ENCODE measurements at places on chromosomes 4 and X.

DNA sequence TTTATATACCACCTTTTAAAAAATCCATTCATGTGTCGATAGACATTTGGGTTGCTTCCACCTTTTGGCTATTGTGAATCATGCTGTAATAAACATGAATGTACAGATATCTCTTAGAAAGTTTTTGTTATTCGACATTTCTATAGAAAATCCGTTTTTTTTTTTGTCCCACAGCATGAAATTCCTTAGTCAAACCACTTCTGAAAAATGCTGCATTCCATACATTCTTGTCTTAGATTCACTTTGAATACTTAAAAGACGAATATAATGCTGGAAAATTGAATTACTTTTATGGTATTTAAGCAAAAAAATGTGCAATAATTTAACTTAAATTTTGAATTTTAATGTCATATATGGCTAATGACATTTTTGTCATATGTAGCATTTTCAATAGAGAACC is 1345.5 kb downstream of the TECRL start:
- no peak for DNase-seq

GRCh38 chr4:7625071-7625470 is 190.3 kb upstream of the PSAPL1 start:
- DNase-seq, result peak; percentile 27

DNA sequence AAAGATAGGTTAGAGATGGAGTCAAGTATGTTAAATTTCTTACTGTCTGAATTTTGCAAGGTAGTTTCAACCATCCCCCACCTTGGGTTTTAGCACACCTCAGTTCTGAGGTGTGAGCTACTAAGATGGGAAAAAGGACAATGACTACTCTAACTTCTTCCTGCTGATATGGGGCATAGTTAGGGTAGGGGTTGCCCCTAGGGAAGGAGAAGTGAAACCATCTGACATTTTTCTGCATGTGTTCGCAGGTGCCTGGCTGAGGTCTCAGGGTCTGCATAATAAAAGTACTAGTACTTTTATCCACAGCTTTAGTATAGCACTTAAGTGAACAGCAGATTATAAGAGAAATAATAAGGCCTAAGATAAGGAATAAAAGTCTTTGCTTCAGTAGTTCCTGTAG is 129.5 kb upstream of the CYSLTR1 start:
- no peak for DNase-seq

DNA sequence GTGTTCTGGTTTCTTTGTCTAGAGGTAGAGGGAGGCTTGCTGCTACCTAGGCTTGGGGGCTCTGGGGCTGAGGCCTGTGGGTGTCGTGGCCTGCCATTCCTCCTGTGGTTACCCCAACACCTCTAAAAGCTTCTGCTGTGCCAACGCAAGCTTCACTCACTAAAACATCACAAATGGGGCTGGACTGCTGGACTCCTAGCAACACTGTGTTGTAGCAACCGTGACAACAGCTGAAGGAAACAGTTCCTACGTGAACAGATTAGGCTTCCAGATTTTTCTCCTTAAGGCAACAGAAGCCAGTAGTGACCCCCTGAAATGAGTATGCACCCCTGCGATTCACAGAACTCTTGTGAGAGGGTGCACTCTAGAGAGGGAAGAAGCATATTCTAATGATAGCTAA is 138.3 kb upstream of the TEX13D start:
- DNase-seq, result no peak

DNA sequence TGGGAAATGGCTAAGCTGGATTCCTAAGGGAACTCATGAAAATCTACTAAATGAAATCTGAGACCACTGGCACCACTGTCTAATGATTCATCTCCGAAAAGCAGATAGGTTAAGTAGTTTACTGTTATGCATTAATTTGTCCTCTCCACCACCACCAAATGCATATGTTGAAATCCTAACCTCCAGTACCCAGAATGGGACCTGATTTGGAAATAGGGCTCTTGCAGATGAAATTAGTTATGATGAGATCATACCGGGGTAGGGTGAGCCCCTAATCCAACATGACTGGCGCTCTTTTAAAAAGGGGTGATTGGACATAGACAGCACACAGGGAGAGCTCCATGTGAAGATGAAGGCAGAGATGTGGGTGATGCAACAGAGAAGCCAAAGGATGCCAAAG is 124.9 kb upstream of the GUCY1A1 start:
- no peak for DNase-seq

- DNase-seq, result no peak
Observed at GRCh38 chrX:80011522-80011921, 3.0 kb upstream of the TBX22 start.

DNA sequence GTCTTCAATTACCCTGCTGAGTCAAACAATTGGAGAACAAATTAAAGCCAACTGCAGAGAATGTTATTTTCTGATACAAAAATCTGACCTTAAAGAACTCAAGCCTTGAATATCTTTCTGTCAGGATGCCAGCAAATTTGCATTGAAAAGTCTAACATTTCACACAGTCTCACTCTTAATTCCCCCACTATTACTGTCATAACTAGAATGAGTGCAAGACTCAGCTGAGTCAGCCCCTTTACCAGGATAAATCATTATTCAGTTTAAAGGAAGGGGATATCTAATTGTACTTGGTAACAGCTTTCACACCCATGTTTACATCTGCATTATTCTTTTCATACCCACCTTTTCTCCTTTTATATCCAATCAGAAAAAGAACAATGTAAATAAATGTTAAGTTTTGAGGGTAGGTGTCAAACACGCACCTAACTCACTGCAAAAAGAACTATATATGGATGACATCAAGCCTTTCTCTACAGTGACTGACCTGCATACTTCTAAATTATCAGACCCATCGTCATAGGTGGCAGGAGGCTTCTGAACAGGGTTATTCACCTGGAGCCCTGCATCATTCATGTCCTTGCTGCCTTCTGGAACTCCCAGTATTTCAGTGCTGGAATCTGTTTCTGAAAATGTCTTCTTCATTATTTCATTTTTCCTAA is 117.4 kb downstream of the TMA16 start:
- DNase-seq, result no peak

DNA sequence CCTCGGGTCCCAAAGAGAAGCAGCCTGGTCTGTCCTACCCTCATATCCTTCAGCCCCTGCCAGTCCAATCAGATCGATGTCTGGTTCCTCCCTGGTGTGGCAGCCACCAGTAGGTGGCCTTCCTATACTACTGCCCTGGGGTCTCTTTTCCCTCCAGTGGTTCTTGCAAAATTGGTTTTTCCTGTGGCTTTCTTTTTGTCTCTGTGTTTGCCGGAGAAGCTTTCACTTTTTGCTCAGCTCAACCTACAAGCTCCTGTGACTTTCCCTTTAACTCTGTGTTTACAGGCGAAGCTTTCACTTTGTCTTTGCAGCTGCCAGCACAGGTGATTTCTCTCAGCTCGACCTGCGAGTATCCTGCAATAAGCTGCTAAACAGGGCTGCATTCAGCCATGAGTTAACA is 46.8 kb downstream of the UGT2A3 start:
- no peak for DNase-seq

DNA sequence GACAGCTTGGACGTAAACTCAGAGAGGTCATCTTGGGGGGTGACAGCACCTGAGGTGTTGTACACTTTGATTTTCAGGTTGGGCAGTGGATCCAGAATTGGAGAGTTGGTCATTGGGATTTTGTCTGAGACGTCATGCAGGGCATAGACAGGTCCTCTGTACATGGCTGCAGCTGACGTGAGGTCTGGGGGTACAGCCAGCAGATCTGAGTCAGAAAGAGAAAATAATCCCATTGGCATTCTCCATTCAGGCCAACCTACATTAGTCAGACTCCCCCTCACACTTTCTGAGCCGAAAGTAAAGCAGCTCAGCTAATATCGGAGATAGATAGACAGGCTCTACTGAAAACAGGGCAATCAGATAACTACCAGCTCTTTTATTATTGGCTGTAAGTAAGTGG is 329.7 kb downstream of the UNC5C start:
- no peak for DNase-seq

DNA sequence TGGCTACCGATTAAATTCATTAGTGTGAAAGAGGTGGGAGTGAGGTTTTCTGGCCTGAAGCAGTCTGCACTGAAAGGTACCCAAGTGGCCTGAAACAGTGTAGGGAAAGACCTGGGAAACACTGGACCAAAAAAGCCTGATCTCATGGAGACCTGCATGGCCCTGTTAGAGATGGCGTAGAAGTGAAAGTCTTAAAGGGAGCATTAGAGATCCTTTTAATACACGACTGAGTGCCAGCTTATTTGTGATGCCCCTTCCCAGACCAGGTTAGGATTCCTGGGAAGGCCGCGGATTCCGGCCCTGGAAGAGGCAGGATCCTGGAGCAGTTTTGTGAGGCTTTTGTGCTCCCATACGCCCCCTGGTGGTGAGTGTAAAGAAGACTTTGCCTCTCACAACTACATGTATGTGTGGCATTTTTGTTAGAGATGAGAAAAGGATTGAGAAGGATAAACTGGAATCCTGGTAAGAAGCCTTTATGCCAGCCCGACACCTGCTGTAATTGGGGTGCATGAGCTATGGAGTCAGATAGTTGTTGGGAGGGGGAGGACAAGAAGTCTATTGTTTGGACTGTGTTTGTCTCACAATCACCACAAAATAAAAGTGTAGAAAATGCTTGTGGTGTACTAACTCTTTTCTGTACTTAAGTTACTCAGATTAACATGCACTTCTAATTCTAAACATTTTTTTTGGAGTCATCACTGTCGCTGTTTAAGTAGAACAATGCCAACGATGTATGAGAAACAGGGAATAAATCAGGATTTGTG is 54.0 kb downstream of the JADE1 start:
- no peak for DNase-seq

GRCh38 chr4:71537551-71538065 is 198.8 kb downstream of the SLC4A4 start:
- no peak for DNase-seq

DNA sequence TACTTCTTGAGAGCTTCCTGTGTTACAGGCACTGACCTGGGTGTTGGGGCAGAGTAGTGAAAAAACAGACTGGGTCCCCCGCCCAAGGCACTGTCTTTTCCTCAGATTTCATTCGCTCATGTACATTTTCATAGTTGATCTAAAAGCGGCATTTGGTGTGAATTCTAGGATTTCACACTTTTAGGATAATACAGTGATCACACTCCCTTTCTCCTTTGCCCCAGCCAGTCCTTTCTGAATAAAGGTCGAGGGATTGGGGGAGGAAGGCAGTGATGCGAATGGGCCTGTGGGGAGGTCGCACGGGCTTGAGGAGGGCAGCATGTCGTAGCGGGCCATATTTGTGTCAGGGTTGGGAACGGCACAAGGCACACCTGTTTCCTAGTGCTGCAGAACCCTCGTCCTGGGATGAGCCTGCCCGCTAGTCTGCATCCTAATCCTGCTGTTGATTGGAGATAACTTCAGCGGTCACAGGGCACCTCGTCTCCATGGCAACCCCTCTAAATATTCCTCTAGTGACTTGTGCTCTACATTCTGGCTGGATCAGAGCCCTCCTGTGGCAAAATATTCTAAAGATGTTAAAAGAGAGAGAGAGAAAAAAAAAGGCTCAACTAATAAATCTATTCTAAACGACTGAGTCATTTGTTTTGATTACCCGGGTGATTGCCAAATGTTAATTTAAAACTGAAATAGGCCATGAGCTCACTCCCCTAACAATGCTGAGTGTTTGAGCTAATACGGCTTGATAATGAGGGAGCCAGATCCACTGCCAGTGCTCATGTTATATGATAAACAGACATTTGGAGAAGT is 21.8 kb downstream of the FHL1 start:
- peak; percentile 95 for DNase-seq

DNA sequence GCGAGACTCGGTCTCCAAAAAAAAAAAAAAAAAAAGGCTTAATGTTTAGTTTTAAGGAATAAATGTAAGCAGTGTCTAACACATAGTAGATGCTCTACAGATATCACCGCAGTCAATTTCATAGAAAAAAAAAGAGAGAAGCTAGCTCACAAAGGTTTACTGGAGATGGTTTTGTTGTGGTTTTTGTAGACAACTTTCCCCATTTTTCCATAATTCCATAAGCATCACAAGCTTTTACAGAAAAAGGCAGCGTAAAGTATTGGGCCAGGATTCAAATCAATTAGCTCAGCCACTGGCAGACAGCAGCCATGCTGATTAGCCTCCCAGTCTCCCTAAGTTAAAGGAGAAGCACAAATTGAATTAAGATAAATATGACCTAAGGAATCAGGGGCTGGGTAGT is 1.5 kb downstream of the GRSF1 start:
- DNase-seq, result no peak
